ENCODE measurements at places on chromosomes 4 and X. TPM values are rescaled to one million over a fixed set of nuclear protein-coding genes. Genes with fewer than 3 reads are reported as not detected.

- DNase-seq, result no peak
Observed at GRCh38 chr4:165684177-165684805, 188.7 kb upstream of the TLL1 start.

DNA sequence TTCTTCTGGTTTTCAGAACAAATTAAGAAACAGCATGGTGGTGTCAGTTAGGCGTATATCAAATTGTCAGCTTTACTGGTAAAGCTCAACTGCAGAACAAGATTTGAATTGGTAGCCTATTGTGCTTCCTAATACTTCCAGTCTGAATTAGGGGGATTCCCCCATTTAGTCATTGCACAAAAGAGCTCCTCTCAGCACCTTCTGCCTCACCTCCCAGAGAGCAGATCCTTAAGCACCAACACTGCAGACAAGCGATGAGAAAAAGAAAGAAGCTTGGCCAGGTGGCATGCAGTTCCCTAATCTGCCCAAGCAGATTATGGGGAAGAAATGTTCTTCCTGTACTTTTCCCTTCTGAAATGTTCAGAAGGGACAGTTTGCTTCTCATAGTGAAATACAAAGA, 9.2 kb downstream of the MAP9 start:
- no peak for DNase-seq

DNA sequence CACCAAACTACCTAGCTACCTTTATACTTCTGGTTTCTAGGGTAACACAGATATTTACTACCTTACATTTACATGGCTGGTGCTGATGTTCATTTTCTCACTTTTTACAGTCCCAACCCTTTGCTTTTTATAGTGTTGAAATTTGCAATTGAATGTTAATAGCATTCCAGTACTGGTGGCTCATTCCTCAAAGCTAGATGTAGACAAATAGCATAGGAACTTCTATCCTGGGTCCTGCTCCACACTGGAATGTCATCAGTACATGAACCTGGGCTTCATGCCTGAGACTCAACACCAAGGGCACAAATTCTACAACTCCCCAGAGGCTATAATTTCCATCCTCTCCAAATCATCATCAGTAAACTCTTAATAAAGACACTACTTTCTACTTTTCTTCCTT, 10.3 kb upstream of the TRMT2B start:
- no peak for DNase-seq

DNA sequence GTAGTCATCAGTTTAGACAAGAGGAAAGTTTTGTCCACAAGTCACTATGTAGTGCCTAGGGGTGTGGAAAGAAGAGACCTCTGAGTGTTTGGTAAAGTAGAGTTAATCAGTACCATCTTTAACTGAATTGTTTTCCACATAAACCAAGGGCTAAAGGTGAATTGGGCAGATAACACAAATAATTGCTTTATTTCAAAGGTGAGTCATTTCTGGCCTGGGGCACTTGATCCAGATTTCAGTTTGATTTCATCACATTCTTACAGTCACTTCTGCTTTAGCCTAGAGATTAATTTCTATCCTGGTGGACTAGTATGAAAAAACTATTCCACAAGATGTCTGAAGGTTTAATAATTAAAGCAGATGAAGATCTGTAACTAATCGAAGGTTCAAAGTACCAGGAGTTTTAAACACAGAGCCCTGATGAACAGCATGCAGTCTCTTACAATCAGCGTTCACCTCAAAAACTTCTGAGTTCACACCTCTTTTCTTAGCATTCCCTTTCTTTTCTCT, 74.5 kb upstream of the BOD1L1 start:
- no peak for DNase-seq

GRCh38 chrX:147626605-147627004, 285.1 kb upstream of the FMR1 start:
- no peak for DNase-seq

GRCh38 chrX:11267425-11267824, 25.8 kb upstream of the AMELX start:
- DNase-seq, result no peak

HOPX gene
- total RNA-seq, result 121 TPM

SAGE1 gene
- total RNA-seq, result not detected

EGF gene
- total RNA-seq, result 0.16 TPM

UGT2B10 gene
- not detected for total RNA-seq

HSFX4 gene
- not detected for total RNA-seq

CSAG1 gene
- total RNA-seq, result not detected
